ENCODE measurements at places on chromosomes 7 and 10. TPM values are rescaled to one million over a fixed set of nuclear protein-coding genes. Genes with fewer than 3 reads are reported as not detected.

The ITPRID1 gene
- not detected for total RNA-seq

The NT5C3A gene
- total RNA-seq = 41.4 TPM

The SUN3 gene
- not detected for total RNA-seq

The ANKRD30A gene
- 0.64 TPM for total RNA-seq
